ENCODE measurements at places on chromosomes 11 and 22.

- no peak overlapping the region for H3K4me3 ChIP-seq
- DNase-seq = peak; percentile 87
- H3K4me1 ChIP-seq = no peaks in the 10 kb centered on the region
- no peak overlapping the region for H3K27ac ChIP-seq
- peaks cover 13% of the 10 kb centered on the region for H3K36me3 ChIP-seq
- no peaks in the 10 kb centered on the region for H3K27me3 ChIP-seq
Observed at GRCh38 chr22:41940832-41941765, 5.9 kb downstream of the CENPM start.

DNA sequence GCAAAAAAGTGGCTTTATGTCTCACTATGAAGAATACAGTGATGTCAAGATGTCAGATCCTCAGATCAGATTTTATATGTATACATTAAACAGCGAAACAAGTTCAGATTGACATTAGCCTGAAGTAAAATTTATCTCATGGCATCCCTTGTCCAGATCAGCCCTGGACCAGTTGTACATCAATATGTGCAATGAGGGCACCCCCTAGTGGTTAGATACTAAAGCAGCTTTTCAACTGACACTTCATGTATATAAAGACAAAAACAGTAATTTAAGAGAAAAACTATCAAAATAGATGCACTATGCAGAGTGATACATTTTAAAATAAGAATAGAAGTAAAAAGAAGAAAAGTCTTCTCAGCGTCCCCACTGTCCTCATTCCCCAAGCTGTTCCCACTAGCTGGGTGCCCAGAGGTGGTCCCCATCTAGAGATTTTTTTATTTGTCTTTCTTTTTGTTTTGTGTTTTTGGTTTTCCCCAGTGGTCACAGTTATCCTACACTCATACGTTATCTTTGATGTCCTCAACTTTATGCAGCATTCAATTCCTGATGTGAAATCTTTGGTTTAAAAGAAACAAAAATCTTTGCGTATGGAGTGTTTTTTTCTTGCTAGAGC lies 2193.4 kb upstream of the RAG2 start:
- no peaks in the 10 kb centered on the region for H3K27me3 ChIP-seq
- no peak overlapping the region for H3K4me3 ChIP-seq
- H3K36me3 ChIP-seq = no peaks in the 10 kb centered on the region
- DNase-seq = peak; percentile 63

DNA sequence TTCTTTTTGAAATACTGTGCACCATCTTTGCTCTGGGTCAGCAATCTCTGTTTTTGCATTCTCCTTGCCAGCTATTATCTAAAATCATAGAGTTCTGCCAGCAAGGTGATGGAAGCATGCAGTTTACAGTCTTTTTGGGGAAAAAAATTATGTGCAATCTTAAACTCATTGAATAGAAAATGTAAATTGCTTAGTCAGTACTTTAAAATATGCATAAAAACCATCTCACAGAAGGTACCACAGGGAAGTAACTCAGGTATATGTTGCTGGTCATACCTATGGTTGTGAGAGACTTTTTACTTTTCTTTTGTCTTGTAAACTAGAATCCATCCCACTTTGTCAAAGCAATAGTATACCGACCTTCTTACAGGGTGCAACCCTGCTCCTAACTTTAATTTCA lies 469.8 kb upstream of the ANO3 start:
- no peaks in the 10 kb centered on the region for H3K27me3 ChIP-seq
- H3K27ac ChIP-seq = no peak overlapping the region
- no peak overlapping the region for H3K4me3 ChIP-seq
- H3K36me3 ChIP-seq = no peaks in the 10 kb centered on the region
- no peak for DNase-seq
- H3K4me1 ChIP-seq = peaks cover 3% of the 10 kb centered on the region

- peak; percentile 34 for DNase-seq
- no peaks in the 10 kb centered on the region for H3K27me3 ChIP-seq
Observed at GRCh38 chr11:66473608-66474515, 6.4 kb upstream of the DPP3 start.

DNA sequence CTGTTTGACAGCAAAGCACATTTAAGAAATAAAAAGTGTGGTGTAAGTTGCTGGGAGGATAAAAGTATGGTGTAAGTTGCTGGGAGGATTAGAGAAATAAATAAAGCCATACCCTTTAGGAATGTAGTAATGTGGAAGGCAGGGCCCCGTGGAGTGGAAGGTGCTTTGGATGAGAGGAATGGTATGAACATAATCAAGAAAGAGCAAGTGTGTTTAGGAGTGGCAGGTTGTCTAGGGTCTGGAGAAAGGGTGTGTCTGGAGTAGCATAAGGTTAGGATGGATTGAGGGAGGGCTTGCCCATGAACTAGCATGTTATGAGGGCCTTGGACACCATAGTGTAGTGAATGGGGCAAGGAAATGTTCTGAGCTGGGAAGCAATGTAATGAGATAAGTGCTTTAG lies 18.1 kb downstream of the MRPL16 start:
- no peaks in the 10 kb centered on the region for H3K4me1 ChIP-seq
- no peaks in the 10 kb centered on the region for H3K27me3 ChIP-seq
- peaks cover 4% of the 10 kb centered on the region for H3K36me3 ChIP-seq
- DNase-seq = no peak

- no peaks in the 10 kb centered on the region for H3K27me3 ChIP-seq
- peaks cover 5% of the 10 kb centered on the region for H3K4me1 ChIP-seq
- H3K4me3 ChIP-seq = no peak overlapping the region
- H3K27ac ChIP-seq = no peak overlapping the region
- no peaks in the 10 kb centered on the region for H3K36me3 ChIP-seq
Observed at GRCh38 chr11:19868281-19868821, 155.7 kb downstream of the NAV2 start.

DNA sequence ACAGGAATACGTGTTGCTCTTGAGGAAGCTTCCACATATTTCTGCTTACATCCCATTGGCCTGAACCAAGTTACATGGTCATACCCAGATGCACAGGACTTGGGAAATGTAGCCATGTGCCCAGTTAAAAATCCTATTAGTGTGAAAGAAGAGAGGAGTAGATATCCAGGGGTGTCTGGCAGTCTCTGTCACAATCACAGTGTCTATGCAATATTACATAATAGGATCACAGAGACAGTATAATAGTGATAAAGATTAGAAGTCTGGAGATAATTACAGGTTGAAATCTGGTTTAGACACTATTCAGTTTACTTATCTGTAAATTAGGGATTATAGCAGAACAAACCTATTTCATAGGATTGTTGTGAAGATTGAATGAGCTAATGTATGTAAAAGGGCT lies 62.6 kb upstream of the SLC6A5 start:
- DNase-seq = no peak
- no peaks in the 10 kb centered on the region for H3K27me3 ChIP-seq
- no peak overlapping the region for H3K27ac ChIP-seq
- H3K4me1 ChIP-seq = no peaks in the 10 kb centered on the region

- H3K4me3 ChIP-seq = no peak overlapping the region
- DNase-seq = no peak
- H3K36me3 ChIP-seq = no peaks in the 10 kb centered on the region
- H3K27ac ChIP-seq = no peak overlapping the region
- H3K4me1 ChIP-seq = peaks cover 2% of the 10 kb centered on the region
Observed at GRCh38 chr22:20211997-20212753, 55.9 kb downstream of the RTN4R start.

DNA sequence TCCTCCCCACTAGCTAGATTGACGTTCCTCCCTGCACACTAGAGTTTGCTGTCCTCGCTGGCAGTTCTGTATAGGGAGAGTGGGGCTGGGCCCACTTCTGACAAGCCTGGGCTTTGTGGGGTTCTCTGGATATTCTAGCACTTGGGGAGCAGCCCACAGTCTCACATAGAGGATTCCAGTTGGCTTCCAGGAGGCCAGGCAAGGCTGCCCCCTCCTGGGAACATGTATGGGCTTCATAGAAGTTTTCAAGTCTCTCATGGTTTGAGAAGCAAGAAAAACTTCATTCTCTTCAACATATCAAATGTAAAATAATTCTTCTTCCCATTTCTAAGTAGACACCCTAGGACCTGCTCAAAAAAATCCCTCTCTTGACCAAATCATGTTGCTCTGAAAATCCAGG lies 87.5 kb downstream of the NAV2 start:
- H3K4me3 ChIP-seq = no peak overlapping the region
- H3K27me3 ChIP-seq = no peaks in the 10 kb centered on the region
- no peak overlapping the region for H3K27ac ChIP-seq
- peaks cover 11% of the 10 kb centered on the region for H3K4me1 ChIP-seq

GRCh38 chr11:45097721-45098493 lies 48.5 kb upstream of the PRDM11 start:
- H3K27ac ChIP-seq = no peak overlapping the region
- H3K36me3 ChIP-seq = no peaks in the 10 kb centered on the region
- DNase-seq = peak; percentile 85
- H3K27me3 ChIP-seq = no peaks in the 10 kb centered on the region
- H3K4me3 ChIP-seq = no peak overlapping the region

GRCh38 chr11:130592056-130592455 lies 143.6 kb downstream of the ADAMTS15 start:
- DNase-seq = no peak
- H3K4me1 ChIP-seq = no peaks in the 10 kb centered on the region

GRCh38 chr22:26134654-26135330 lies 34.5 kb upstream of the SEZ6L start:
- peak; percentile 29 for DNase-seq
- H3K27me3 ChIP-seq = no peaks in the 10 kb centered on the region
- no peaks in the 10 kb centered on the region for H3K36me3 ChIP-seq
- H3K4me1 ChIP-seq = no peaks in the 10 kb centered on the region

DNA sequence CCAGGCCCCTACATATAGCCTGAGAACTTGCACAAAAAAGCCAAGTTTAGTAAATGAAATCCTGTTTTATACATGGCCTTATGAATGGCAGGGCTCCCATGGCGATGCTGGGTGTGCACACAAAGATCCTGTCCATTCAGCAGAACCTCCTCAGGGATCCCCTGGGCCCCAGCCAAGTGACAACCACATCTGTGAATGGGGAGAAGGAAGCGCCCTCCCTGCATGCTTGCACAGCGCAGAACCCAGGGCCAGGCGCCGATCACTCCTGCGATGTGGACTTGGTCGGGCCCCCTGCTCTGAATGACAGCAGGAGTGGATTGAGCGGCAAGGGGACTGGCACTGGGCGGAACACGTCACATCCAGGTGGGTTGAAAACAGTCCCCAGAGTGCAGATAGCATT lies 4.5 kb upstream of the CDC42EP2 start:
- H3K4me1 ChIP-seq = no peaks in the 10 kb centered on the region
- H3K27ac ChIP-seq = no peak overlapping the region
- no peak for DNase-seq
- no peaks in the 10 kb centered on the region for H3K36me3 ChIP-seq
- no peaks in the 10 kb centered on the region for H3K27me3 ChIP-seq

- peak; percentile 28 for DNase-seq
- no peak overlapping the region for H3K27ac ChIP-seq
Observed at GRCh38 chr11:107457205-107457557, 444 bp downstream of the CWF19L2 start.

GRCh38 chr11:15649371-15650104 lies 534.8 kb downstream of the INSC start:
- no peak overlapping the region for H3K4me3 ChIP-seq
- no peak for DNase-seq
- no peaks in the 10 kb centered on the region for H3K27me3 ChIP-seq
- H3K27ac ChIP-seq = no peak overlapping the region

GRCh38 chr11:109756951-109757350 lies 335.0 kb downstream of the C11orf87 start:
- no peak overlapping the region for H3K27ac ChIP-seq
- no peaks in the 10 kb centered on the region for H3K27me3 ChIP-seq
- H3K4me3 ChIP-seq = no peak overlapping the region
- H3K4me1 ChIP-seq = no peaks in the 10 kb centered on the region
- DNase-seq = no peak

DNA sequence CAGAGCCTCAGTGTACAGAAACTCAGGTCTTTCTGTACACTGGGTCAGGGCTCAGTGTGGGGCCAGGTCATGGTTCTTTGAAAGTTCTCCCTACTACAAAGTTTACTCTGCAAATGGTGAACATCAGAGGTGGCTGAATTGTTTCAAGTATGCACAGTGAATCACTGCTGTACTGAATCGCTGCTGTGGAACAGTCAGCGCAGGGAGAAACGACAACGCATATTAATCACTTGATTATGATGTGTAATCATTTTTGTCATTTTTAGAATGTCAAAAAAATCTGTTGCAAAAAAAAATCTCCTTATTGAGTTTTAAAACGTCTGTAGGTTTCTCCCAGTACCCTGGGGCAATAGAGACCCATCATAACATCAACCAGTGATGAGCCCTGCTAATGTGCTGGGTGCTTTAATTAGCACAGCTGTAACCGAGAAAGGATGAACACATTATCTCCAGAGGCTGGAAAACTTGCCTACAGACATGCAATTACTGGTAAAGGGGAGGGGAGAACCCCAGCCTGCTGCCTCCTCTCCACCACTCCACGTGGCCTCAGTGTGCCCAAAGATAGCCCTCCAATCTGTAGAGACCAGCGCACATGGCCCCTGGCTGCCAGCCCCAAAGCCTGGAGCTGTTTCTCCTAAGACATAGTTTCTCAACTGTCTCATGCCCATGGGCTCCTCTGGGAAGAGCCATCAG lies 12.8 kb downstream of the ARRB1 start:
- peaks cover 49% of the 10 kb centered on the region for H3K4me1 ChIP-seq
- DNase-seq = no peak
- H3K27me3 ChIP-seq = no peaks in the 10 kb centered on the region

- H3K27ac ChIP-seq = no peak overlapping the region
- H3K4me1 ChIP-seq = no peaks in the 10 kb centered on the region
- DNase-seq = no peak
- H3K27me3 ChIP-seq = no peaks in the 10 kb centered on the region
- H3K36me3 ChIP-seq = no peaks in the 10 kb centered on the region
- H3K4me3 ChIP-seq = no peak overlapping the region
Observed at GRCh38 chr11:61571337-61571736, 9.5 kb downstream of the SYT7 start.

GRCh38 chr11:64331569-64332371 lies 8.2 kb upstream of the CCDC88B start:
- peaks cover 2% of the 10 kb centered on the region for H3K4me1 ChIP-seq
- no peaks in the 10 kb centered on the region for H3K36me3 ChIP-seq
- H3K4me3 ChIP-seq = no peak overlapping the region
- H3K27me3 ChIP-seq = no peaks in the 10 kb centered on the region
- peak; percentile 71 for DNase-seq
- no peak overlapping the region for H3K27ac ChIP-seq

DNA sequence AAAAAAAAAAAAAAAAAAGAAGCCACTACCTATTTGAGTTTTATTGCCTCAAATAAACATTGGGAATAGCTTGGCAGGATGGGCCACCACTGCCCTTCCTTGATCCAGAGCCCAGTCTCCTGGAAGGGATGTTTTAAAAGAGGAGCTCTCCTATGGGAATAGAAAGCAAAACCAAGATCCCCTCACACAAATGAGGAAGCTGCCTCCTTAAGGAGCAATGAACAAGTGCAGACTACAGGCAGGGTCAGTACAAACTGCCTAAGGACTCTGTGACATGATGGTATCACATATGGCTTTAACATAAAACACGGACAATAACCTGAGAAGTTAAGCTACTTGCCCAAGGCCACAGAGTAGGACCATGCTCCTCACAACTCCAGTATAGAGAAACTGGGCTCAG lies 120.8 kb downstream of the NAT10 start:
- H3K27ac ChIP-seq = no peak overlapping the region
- H3K4me3 ChIP-seq = no peak overlapping the region
- no peaks in the 10 kb centered on the region for H3K36me3 ChIP-seq
- no peaks in the 10 kb centered on the region for H3K27me3 ChIP-seq
- no peak for DNase-seq

- no peaks in the 10 kb centered on the region for H3K36me3 ChIP-seq
- H3K27ac ChIP-seq = no peak overlapping the region
- H3K4me3 ChIP-seq = peak overlapping the region; percentile 52
- peaks cover 9% of the 10 kb centered on the region for H3K4me1 ChIP-seq
Observed at GRCh38 chr11:117877120-117877784, 794 bp upstream of the FXYD6 start.

- no peaks in the 10 kb centered on the region for H3K36me3 ChIP-seq
- H3K27ac ChIP-seq = no peak overlapping the region
- DNase-seq = peak; percentile 36
- H3K4me3 ChIP-seq = peak overlapping the region; percentile 54
- peaks cover 10% of the 10 kb centered on the region for H3K27me3 ChIP-seq
Observed at GRCh38 chr22:20015971-20016733, 471 bp downstream of the ARVCF start.

Measured in mesendoderm (in vitro differentiated cells).